Kidney (tissue), 22 donors: ENCODE measurements at places on chromosomes 12 and 14. TPM values are rescaled to one million over a fixed set of nuclear protein-coding genes. Genes with fewer than 3 reads are reported as not detected.

The PSMC6 gene
- 81.4 TPM for polyA plus RNA-seq

The YARS2 gene
- polyA plus RNA-seq, result 24.6 TPM

- DNase-seq, result no peak
Measured at GRCh38 chr14:102200690-102201352, 61.1 kb downstream of the WDR20 start.

DNA sequence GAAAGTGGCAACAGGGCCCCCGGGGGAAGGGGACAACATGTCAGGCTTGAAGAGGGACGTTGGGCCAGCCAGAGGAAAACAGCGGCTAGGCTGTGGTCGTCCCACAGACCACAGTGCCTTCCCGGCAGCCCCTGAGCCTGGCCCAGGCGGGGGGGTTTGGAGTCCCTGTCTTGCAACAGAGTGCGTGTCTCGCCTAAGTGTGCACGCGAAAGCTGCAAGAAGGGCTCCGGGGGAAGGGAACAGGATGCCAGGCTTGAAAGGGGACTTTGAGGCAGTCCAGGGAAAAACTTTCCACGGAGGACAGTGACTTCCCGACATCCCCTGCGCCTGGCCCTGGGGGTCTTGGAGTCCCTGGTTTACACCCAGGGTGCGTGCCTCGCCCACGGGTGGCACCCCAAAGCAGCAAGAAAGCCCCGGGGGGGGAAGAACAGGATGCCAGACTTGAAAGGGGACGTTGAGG is 157.5 kb upstream of the ALG10B start:
- no peak for DNase-seq

DNA sequence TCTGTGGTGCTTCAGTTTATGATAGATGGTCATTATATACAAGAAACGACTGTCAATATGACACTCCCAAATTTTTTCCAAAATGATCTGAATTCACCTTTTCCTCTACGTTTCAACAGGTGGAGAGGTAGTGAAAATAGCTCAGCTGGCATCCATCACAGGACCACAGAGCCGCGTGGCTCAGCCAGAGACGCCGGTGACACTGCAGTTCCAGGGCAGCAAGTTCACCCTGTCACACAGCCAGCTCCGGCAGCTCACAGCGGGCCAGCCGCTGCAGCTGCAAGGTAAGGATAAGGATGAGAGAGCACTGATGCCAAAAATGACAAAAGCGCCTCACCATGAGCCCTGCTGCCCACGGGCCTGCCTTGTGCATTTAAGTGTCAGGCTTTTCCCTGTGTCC is 73.9 kb downstream of the EP400 start:
- DNase-seq, result no peak

- DNase-seq, result no peak
Measured at GRCh38 chr12:129486931-129487330, 416.9 kb downstream of the TMEM132D start.
